H7 (cell line): ENCODE measurements at places on chromosomes 13 and 19. TPM values are rescaled to one million over a fixed set of nuclear protein-coding genes. Genes with fewer than 3 reads are reported as not detected.
A peak's percentile ranks its signal among the peaks of the same experiment; 100 is the strongest.

DNA sequence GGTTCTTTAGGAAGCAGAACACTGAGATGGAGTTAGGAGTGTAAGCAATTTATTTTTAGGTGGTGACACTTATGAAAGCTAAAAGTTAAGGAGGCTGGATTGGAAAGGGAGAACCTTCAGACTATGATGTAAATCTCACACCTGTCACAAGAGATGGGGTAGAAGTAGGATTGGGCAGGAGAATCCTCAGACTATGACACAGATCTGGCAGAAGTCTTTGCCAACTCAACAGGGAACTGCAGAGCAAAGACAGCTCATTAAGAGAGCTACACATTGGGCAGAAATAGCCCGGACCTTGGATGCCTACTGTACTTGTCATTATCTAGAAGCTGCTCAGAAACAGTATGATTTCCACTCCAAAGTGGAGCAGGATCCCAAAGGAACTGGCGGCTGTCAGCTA is 134.4 kb downstream of the DNAJC15 start:
- no peak for DNase-seq

- DNase-seq, result no peak
These were observed 31.7 kb upstream of the C1QTNF9B start for GRCh38 chr13:23928985-23929384.

DNA sequence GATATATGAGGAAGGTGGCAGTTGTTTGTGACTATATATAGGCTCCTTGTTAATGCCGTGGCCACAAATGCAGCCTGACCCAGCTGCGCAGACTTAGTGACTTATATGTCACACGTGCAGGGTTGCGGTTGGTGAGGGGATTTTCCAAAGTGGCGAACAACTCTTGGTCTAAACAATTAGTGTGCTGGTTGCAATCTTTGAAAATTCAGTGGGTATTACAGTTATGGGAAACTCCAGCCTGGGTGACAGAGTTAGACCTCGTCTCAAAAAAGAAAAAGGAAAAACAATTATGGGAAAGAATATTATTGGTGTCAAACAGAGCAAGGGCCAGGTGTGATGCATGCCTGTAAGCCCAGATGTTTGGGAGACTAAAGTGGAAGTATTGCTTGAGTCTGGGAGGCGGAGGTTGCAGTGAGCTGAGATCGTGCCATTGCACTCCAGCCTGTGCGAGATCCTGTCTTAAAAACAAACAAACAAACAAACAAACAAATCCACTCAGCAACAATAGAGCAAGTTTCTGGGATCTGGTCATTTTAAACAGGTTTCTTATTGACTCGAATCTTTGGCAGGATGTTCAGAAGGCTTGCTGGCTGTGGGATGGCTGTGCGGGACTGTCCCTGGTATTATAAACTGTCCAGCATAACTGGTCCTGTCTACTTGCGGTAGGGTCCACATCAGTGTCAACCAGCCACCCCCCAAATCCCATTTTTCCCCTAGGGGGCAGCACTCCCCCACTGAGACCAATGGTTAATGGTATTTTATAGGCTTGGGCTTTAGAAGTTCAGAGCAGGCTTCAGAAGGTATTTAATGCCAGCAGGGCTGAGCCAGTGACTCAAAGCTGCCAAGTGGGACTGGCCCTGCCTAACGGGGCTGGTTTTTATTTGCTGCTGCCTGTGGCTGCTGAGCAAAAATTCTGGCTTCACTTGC is 15.4 kb downstream of the RELB start:
- DNase-seq, result peak; percentile 90

The SCAF1 gene
- total RNA-seq, result 32.9 and 37.0 TPM in 2 replicates

The SLC17A7 gene
- total RNA-seq, result 0.14 and 0.26 TPM in 2 replicates

The RNF126 gene
- total RNA-seq, result 119 and 128 TPM in 2 replicates

The FGF21 gene
- 0.35 TPM in 1 of 2 replicates, not detected in the other for total RNA-seq

The WDR88 gene
- total RNA-seq, result not detected in 2 replicates
